ENCODE measurements at places on chromosomes 11 and 22.

- DNase-seq: no peak
Observed at GRCh38 chr11:128596250-128596649, 8.9 kb upstream of the ETS1 start.

DNA sequence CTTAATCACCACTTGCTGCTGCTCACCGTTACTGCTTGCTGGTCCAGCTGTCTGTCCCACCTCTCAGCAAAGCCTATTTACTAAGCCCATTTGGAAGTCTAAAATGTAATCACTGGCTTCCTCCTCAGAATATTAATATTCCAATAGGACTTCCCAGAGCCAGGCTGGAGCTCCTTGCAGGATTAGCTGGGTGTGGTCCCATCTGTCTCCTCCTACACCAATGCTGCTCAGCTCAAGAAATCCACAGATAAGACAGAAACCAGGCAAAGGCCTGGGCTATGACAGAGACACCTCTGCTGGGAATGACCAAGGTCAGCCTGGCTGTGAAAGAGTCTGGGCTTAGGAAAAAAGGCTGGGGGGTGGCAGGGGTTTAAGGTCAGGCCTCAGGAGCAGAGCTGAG is 317.8 kb downstream of the BUD13 start:
- no peak for DNase-seq

GRCh38 chr11:657691-658126 is 20.6 kb downstream of the DRD4 start:
- no peak for DNase-seq

GRCh38 chr11:72204886-72205285 is 11.7 kb upstream of the FOLR2 start:
- DNase-seq: no peak

DNA sequence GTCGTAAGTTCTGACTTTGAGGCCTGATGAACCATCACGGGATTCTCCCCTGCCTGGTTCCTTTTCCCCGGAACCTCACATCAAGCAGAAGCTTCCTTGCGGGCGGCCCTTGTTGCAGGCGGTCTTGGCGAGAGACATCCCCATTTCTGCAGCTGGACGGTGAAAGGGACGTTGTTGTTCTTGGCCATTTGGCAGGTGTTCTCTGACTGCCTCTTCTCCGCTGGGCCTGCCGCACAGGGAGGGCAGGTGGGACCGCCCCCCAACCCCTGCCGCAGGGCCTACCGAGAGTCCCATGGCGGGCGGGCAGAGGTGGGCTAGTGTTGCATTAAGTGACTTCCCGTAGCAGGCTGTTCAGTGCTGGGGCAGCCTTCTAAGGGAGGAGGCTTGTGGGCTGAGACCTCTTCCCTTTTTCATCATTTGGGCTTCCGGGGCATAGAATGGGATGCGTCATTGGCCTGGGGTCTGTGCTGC is 26.9 kb upstream of the GRAMD4 start:
- no peak for DNase-seq

DNA sequence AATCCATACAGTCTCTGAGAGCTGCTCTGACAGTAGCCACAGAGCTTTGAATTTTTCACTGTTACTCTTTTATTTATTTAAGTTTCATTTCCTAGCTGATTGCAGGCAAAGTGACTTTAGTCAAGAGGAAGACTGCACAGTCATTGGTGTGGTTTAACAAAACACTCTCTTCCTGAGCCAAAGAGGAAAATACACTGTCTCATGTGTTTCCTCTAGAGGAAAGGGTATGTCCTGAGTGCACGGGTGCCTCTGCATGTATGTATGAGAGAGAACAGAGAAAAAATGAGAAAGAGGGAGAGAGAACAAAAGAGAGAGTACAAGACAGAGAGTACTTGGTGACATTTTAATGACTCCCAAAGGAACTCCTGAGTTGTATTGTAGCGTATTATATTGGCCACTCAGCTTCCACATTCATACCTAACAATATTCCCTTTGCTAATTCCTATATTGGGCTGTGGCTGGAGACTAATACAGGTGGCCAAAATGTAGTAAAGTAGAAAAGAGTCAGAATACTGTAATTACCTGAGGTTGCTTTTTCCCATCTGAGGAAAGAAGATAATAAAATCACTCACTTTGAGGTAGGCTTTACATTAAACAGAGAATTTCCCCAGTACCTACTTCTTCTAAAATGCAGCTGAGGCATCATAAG is at the start of gene OR4D9:
TSS of gene OR4D9 (plus strand) at position 599 of the 649 bp plus-strand sequence. CDS start 3,374 bp downstream, outside the sequence.
- no peak for DNase-seq

GRCh38 chr11:117842131-117842941 is 17.8 kb upstream of the FXYD2 start:
- no peak for DNase-seq

- no peak for DNase-seq
Observed at GRCh38 chr22:38138961-38139360, 28.5 kb upstream of the BAIAP2L2 start.

DNA sequence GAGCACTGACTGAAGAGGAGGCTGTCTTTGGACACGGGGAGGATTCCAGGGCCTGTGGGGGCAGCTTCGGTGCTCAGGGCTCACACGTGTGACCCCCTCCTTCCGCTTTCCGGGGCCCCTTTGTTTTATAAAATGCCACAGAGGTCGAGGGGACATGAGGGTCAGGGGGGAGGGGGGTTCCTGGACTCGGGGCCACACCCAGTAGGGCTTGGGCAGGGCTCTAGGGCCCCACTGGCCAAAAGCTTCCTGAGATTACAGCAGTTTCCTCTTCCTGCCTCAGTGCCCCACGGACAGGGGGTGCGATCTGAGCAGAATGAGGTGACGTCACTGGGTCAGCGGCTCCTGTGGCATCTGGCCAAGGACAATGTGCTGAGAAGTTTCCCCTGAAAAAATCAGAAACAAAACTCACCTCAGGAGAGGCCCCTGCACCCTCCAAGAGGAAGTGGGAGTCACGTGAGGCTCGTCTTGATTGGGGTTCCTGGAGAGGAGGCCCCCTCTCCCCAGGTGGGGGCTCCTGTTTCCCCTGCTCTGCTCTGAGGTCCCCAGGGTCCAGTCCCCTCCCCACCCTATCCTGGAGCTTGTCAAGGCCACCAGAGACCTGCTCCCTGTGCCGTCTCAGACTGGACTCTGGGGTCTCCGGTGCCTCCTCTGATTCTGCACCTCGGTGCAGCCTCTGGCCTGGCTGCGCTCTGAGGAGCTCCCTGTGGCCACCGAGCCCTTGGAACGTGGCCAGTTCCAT is 6.4 kb upstream of the IFITM3 start:
- DNase-seq: no peak

- DNase-seq: no peak
Observed at GRCh38 chr11:70119502-70119901, 41.4 kb downstream of the ANO1 start.

GRCh38 chr11:65432686-65433582 is 10.3 kb downstream of the NEAT1 start:
- no peak for DNase-seq

GRCh38 chr22:49230194-49230577 is 597.5 kb downstream of the BRD1 start:
- DNase-seq: no peak

DNA sequence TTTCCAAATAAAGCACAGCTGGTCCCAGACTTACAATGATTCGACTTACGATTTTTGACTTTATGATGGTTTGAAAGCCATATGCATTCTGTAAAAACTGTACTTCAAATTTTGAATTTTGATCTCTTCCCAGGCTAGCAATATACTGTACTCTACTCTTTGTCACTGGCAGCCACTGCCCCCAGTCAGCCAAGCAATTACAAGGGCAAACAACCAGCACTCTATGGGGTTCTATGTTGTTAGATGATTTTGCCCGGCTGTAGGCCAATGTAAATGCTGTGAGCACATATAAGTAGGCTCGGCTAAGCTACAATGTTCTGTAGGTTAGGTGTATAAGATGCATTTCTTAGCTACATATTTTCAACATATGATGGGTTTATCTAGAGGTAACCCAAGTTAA is 217.3 kb downstream of the RAB38 start:
- DNase-seq: no peak

- DNase-seq: no peak
Observed at GRCh38 chr11:63764340-63764678, 4.3 kb downstream of the ZFTA start.

DNA sequence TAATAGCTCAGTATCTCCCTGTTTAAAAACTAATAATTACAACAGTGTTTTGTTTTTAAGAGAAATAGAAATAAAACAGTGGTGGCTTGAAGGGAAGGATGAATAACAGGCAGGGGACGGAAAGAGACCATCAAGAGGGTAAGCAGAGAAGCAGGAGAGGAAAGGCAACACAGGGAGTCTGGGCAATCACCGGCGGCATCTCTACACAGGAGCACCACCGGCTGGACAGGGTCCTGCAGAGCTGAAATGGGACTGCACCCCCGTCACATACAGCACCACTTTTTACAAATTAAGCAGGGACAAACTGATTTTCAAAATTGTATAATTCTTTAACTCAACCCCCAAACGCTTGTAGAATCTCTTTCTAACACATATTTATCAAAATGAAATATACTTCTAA is 18.4 kb downstream of the PHF21A start:
- DNase-seq: no peak

DNA sequence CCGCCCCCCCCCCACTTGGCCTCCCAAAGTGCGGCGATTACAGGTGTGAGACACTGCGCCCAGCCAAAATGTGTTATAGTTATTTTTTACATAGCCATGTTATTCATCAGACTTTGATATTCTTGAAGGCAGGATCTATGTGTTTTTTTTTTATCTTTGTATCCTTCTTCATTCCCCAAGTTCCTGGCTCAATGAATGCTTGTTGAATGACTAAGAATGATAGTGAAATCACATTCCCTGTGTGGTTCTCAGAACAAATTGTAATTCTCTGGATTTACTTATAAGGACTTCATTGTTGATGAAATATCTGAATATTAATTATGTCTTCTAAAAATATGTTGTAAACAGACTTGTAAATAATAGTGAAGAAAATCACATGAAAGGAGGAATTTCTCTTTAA is 33.5 kb downstream of the MMP7 start:
- no peak for DNase-seq

GRCh38 chr11:68099474-68100405 is 21.4 kb downstream of the CHKA start:
- DNase-seq: no peak

DNA sequence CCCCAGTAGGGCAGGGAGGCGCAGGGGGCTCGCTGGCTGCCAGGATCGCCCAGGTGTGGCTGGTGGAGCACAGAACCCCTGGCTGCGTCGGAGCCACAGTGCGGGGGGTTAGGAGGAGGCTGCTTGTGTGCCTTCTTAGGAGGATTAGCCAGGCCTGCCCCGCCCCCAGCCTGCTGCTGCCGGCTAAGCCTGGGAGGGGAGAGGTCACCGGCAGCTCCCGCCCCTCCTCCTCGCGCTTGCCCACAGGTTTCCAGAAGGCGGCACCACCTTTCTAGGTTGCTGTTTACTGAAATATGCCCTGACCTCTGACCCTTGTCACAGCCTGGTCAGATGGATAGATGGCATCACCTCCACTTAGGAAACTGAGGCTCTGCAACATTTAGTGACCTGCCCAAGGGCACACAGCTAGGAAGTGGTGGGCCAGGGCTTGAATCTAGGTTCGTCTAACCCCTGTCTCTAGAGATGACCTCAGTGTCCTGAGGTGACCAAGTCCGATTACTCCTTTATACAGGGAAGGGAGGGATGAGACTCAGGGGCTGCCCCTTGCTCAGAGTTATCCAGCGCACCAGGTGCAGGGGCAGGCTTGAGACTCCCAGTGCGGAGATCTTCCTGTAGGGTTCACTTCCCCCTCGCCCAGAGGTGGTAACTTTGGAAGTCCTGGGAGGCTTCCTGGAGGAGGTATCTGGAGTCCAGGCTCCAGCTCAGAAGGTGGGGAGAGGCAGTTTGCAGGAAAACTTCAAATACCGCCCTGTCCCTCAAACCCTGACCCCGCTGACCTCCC is 44.0 kb downstream of the MYO7A start:
- no peak for DNase-seq

- DNase-seq: no peak
Observed at GRCh38 chr11:3860375-3860774, 4.9 kb downstream of the STIM1 start.

DNA sequence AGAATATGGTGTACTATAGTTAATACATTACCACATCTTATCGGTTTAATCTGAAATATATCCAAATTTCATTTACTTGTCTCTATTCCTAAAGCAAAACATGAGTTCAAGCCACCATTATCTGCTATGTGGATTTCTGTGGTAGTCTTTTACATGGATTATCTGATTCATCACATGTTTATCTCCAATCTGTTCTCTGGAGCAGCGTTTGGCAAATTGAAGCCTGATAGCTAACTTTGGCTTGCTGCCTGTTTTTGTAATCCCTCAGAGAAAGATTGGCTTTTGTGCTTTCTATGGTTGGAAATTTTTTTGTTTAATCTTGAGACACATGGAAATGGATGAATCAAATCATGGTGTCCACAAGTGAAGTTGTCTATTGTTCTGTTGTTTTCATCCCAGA is 274.3 kb downstream of the JRKL start:
- no peak for DNase-seq

DNA sequence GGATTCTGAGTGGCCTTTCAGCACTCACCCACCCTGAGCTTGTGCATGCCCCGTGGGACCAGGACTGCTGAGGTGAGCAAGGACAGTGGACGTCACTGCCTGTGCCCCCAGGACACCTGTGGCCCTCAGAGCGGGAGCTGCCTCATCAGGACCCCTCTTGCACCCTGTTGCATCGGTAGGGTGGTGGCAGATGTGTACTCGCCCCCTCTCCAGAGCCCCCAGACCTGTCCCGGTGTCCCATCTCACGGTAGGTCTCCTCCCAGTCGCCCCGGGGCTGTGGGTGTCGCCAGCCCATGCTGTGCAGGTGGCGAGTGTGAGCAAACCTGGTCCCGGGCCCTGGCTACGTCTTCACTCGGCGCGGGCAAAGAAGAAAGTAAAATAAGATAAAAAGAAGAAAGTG is 374.2 kb downstream of the TBC1D22A start:
- no peak for DNase-seq

DNA sequence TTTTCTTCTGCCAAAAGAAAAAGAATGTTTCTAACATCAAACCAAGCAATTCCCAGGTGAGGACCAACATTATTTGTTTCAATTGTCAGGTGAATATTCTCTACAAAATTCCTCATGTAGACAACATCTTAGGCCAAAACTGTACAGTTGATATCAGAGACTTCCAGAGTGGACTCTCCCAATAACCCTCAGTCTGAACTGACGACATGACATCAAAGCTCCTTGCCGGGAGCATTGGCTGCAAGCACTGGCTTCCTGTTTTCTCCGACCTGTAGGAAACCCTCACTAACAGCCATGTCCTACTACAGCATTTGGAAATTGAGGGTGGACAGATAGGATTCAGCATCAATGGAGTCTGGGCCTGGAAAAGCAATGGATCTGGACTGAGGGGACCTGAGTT is 30.5 kb upstream of the MRGPRX1 start:
- no peak for DNase-seq

GRCh38 chr11:60307507-60308195 is 19.4 kb upstream of the MS4A6E start:
- no peak for DNase-seq

DNA sequence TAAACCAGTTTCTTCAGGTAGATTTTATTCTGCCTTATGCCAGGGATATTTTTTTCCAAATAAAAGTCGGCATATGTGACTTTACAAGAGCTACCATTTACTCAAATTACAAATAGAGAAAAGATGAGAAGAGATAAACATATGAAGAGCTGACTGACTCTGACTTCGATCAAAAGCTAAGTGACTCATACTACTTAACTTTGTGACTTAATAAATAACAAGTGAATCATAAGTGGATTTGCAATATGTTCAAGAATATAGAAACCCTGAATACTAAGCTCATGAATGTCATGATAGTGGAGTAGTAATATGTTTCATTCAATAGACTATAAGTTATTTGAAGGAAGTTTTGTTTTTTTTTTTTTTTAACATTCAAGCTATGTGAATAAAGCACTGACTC is 130.5 kb upstream of the ANO3 start:
- DNase-seq: no peak

- no peak for DNase-seq
Observed at GRCh38 chr22:45244916-45245315, 4.2 kb upstream of the KIAA0930 start.
